ENCODE measurements at places on chromosomes 3 and 15. TPM values are rescaled to one million over a fixed set of nuclear protein-coding genes. Genes with fewer than 3 reads are reported as not detected.

CPN2 gene
- not detected for polyA plus RNA-seq

GRCh38 chr3:19688767-19689166 lies 245.2 kb downstream of the EFHB start:
- no peak for DNase-seq

GRCh38 chr3:190119461-190120268 lies 1.0 kb downstream of the P3H2 start:
- DNase-seq, result no peak

CASR gene
- polyA plus RNA-seq, result not detected

DNA sequence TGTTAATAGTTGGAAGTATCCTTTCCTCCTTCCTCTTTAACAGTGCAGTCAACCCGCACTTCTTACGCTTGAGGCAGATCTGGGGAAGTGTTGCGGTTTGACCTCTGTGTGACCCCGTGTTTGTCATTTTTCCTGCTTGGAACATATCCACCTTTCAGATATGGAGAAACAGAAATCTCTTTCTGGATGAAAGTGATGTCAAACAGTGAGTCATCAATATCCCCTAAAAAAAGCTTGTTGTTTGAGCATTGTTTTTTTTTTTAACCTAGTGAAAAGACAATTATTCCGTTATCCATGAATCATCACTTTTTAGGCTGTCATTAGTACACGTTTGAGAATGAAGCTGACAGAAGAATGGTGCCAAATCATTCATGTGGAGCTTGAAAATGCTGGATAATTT lies 293.7 kb downstream of the ARPP21 start:
- no peak for DNase-seq

Data from SK-N-SH (cell line).